ENCODE measurements at places on chromosomes 2 and 18. TPM values are rescaled to one million over a fixed set of nuclear protein-coding genes. Genes with fewer than 3 reads are reported as not detected.

Gene DYNAP
- total RNA-seq = not detected

DNA sequence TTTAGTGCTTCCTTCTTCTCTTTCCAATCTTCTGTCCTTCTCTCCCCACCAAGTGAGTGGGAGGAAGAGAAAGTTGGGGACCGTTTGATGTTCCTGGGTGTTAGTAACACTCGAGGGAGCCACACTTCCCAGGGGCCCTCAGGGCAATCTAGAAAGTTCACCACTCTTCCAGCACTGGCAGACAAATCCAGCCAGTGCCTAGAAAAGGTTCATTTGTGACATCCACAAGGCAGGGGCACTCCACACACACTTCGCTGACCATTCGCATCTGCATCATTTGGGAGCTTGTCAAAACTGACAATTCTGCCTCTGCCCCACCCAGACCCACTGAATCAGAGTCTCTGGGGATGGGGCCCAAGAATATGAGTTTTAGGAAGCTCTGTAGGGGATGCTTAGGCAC is 86.8 kb upstream of the ST3GAL5 start:
- no peak for DNase-seq

Gene LYPD6B
- total RNA-seq = not detected

Gene BOLL
- not detected for total RNA-seq

Gene MSTN
- not detected for total RNA-seq

DNA sequence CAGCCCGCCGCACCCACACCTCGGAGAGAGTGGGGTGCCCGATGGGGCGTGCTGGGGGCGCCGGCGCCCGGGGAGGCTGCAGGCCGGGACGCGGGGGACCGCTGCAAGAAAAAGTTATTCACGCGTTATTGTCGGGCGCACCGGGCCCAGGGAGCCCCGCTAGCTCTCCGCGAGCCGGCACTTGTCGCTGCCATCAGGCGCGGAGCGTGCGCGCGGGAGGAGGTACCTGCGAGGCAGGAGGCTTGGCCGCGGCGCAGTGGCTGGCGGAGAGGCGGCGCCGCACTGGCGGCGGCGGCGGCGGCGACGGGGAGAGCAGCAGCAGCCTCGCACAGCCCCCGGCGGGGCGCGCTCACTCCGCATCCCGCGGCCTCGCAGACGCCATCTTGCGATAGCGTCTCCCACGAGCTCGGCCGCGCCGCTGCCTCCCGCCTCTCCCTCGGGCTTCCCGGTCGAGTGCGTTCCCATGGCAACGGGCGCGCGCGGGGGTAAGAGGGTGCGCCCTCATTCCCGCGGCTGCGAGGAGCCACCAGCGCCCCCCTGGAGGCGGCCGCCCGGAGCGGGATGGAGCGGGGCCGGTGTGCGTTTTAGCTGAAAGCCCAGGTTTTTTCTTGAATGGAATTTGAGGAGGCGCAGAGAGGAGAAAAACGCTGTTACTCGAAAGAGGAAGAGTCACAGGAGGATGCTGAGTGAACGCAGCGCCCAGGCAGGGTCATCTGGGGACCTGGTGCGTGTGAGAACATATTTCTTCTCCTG is at the start of gene CHN1:
Gene CHN1 (minus strand): TSS at position 402 of the 753 bp plus-strand sequence. CDS start 469 bp downstream, outside the sequence.
- peak; percentile 69 for DNase-seq

GRCh38 chr2:228263156-228263555 is 81.7 kb upstream of the SPHKAP start:
- DNase-seq = no peak

DNA sequence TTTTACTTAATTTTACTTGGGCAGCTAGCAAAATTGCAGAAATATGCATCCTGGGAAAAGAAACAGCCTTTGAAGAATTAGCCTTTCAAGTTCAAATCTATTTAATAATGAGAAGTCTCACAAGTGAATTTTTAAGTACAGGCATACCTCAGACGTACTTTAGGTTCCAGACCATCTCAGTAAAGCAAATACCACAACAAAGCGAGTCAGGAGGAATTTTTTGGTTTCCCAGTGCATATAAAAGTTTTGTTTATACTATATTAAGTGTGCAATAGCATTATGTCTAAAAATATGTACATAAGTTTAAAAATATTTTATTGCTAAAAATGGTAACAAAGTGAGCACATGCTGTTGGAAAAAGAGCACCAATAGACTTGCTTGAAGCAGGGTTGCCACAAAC is 50.8 kb upstream of the TWSG1 start:
- peak; percentile 42 for DNase-seq

Gene MSH2
- total RNA-seq = 33.3 TPM

DNA sequence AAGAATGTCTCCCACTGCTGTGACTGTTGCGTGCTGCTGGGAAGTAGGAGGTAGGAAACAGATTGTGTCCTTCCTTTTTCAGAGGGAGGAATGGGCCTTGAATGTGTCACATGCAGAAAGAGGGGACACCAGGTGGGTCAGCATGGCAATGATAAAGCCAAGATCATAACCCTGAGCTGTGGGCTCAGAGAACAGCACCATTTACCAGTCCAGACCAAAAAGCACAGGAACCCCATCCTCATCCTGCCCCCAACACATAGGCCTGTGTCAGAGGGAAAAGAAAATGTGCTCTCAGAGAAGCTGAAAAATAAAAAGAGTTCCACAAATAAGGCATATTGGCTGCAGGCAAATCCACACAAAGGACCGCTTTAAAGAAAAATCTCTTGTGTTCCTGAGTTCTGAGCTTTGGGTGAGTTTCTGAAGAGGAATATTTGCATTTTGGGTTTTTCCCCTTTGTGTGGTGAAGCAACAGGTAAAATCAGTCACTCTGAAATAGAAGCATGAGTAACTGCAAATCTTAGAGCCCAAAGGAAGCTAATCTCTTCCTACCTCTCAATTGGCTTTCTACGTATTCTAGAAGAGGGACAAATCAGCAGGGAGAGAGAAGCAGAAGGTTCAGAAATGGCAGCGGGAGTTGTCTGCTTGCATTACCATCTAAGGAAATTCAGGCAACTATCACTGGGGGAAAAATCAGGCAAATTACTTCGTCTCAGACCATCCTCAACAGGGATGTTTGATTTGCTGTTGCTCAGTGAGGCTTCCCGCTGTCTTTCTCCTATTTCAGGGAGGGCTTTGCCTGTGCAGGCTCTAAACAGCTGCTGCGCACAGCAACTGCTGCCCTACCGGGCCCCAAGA is 106.8 kb downstream of the BCL11A start:
- DNase-seq = no peak

Gene CHRND
- total RNA-seq = not detected
